Lower lobe of right lung (tissue), 2 donors: ENCODE measurements at places on chromosomes 1 and 21. TPM values are rescaled to one million over a fixed set of nuclear protein-coding genes. Genes with fewer than 3 reads are reported as not detected.

LGR6 gene
- 1.7 TPM for total RNA-seq

TTC22 gene
- 8.4 TPM for total RNA-seq

CD5L gene
- total RNA-seq, result 6.8 TPM

AADACL3 gene
- not detected for total RNA-seq

- H3K27me3 ChIP-seq, result no peaks in the 10 kb centered on the region
- H3K4me3 ChIP-seq, result peak overlapping the region; percentile 13
- H3K36me3 ChIP-seq, result no peaks in the 10 kb centered on the region
- no peak overlapping the region for H3K27ac ChIP-seq
- H3K4me1 ChIP-seq, result peaks cover 6% of the 10 kb centered on the region
These were observed 180.7 kb downstream of the ZBTB18 start for GRCh38 chr1:244231572-244232315.
